Smooth muscle cell of the brain vasculature (primary cell): ENCODE measurements at places on chromosomes 6 and 20.

DNA sequence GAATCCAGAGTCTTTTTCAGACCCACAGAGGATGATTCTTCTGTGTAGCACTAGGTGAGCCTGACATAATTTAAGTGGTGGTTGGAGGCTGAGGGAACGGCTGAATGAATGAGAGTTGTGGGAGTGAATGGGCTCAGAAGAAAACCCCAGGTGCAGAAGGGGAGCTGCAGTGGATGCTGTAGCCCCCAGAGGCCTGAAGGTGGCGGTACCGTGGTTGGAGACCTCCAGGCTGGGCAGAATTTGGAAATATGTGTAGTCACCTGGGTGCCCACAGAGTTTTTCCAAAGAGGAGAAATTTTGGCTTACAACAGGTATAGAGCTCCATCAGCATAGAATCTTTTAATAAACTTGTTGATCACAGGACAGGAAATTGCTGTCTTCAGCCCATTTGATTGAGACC lies 6.5 kb upstream of the RAET1G start:
- DNase-seq = no peak

DNA sequence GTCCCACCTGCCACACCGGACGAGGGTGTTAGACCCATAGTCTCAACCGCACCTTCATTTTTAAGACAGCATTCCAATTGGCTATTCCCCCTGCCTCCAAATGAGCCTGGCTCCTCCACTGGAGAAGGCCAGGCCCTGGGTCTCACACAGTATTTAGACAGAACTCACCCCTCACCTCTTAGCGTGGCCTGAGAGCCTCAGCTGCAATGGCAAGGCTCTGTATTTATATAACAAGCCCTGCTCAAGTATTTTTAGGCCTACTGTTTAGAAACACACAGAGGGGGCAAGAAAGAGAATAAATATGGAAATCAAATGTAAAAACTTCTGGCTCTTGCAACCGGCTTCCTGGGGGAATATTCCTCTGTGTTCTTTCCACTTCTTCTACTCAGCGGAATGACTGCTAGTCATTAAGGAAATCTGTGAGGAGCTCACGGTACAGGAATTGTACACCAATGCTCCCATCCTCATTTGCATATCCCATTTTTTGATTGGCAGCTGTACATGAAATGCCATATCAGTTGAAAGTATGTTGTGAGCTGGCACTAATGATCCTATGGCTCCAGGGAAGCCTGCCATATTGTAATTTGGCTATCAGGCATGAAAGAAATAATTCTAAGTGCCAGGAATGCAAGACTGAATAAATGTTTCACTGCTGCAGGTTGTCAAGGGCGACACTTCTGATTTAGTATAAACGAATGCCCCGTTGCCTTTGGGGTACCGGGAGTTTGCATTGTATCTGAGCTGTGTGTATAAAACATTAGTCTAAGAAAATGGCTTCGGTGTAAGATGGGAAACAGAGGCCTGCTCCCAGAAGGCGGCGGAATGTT lies 207.5 kb downstream of the ZNF217 start:
- no peak for DNase-seq

DNA sequence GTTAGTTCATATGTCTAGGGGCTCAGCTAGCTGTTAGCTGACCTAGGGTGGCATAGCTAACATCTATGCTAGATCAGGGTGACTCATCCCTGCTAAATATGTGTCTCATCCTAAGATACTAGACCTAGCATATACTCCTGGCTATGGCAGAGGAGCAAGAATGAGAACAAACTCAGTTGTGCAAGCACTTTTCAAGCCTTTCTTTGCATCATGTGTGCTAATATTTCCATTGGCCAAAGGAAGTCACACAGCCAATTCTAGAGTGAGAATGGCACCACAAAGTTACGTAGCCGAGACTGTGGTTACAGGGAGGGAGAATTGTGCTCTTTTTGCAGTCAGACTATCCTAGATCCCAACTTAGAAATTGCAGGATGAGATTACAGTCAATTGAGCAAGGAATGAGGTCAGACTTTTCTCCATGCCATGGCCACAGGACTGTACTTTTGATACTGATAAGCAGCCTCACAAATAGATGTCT lies 78.7 kb downstream of the PLCB4 start:
- no peak for DNase-seq

- no peak for DNase-seq
These were observed 48.4 kb upstream of the DSN1 start for GRCh38 chr20:36821964-36822437.

DNA sequence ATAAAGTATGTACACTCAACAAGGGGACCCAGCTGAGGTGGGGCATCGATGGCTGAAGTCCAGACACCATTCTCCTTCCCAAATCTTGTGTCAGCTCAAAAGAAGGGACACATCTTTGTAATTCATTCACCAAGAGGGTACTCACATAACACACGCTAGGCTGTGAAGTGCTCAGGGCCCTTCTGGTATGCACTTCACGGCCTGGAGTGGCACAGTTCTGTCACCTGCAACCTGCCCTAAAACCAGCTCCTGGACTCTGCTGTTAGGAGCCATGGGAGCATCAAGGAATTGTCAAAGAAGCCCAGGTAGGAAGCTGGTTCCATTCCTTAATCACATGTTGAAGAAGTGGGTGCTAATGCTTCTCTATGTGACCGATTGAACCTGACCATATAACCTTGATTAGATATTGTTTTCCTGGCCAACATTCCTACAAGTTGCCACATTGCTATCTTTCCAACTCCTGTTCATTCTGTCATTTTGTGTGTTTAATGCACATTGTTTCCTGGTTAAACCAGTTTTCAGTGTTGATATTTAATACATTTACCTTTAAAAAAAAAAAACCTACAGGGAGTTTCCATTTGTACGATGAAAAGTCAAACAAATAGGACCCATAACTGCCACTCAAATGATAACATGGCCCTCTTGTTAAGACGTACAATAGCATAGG lies 127.3 kb downstream of the TNFRSF21 start:
- no peak for DNase-seq

DNA sequence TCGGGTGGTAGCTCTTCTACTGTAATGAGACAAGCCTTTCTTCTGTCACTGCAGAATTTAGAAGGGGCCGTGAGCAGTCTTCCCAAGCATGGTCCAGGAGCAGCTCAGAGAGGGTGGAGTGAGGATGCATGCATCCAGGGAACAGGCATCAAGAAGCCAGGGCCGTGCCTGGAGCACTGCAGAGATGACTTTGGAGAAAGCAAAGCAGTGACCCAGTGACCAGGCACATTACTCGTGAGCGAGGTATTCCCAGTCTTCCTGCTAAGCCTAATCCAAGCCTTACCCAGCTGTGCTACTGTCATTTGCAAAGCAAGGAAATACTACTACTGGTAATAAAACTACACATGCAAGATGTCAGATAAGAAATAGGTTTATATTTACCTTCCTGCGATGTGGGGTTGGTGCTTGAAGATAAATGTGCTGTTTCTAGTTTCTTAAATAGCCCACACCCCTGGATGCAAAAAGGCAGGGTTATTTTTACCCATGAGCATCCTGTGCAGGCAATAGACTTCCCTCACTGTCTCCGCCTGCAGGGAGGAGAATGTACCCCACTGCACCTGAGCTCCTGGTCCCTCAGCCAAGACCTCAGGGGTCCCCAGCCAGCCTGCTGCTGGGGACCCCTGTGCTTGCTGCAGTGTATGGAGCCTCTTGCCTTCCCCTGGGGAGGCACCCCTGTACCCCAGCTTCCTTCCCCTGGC lies 62.9 kb downstream of the SSR1 start:
- no peak for DNase-seq

DNA sequence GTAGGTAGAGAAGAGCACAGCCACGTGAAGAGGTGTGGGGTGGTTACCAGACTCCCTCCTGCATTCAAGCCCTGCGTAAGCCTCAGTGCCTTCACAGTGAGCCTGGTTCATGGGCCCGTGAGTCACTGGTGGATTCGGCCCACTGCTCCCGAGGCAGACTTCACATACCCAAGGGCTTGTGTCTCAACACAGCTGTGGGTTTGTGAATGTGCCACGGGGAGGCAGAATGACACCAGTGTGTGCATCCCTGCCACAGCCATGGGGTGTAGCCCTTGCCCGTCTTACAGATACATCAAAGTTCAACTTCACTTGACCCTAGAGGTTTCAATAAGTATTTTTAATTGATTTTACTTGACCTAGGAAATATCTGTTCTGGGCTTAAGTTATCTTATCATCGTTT lies 108.5 kb downstream of the MAP3K4 start:
- DNase-seq = no peak

- peak; percentile 66 for DNase-seq
These were observed 313.7 kb upstream of the TBX18 start for GRCh38 chr6:85078058-85078457.

- DNase-seq = no peak
These were observed 43.1 kb downstream of the SLC17A5 start for GRCh38 chr6:73610444-73611275.

- no peak for DNase-seq
These were observed 50.0 kb downstream of the CNKSR3 start for GRCh38 chr6:154460306-154461071.

DNA sequence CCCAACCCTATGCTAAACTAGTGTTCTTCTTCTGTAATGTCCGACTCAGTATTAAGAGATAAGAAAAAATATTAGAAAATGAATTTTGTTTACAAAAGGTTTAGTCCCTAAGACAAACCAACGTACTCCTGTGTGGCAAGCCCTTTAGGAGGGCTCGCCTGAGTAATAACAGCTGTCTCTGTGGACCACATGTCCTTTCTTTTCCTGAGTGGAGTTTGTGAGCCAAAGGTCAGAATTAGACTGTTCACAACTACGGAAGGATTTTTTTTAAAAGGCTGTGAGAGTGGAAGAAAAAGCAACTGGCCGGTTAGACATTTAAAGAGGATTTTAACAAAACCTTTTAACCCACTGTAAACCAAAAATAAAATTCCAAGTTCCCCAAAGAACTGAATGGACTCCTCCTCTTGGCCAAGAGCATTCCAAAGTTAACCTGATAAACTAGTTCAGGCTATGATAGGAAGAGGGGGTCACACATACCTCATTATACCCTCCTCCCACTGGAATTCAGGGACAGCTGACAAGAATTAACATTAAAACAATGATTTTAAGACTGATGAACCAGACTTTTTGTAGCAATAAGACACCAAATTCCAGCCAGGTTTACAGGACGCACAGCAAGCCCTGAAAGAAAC lies 43.5 kb downstream of the FAM184A start:
- no peak for DNase-seq

- DNase-seq = no peak
These were observed 13.8 kb downstream of the SPINT3 start for GRCh38 chr20:45501600-45501999.

GRCh38 chr6:44976677-44977641 lies 351.2 kb upstream of the RUNX2 start:
- no peak for DNase-seq

- DNase-seq = peak; percentile 74
These were observed 59.7 kb downstream of the HIVEP2 start for GRCh38 chr6:142885182-142885867.

DNA sequence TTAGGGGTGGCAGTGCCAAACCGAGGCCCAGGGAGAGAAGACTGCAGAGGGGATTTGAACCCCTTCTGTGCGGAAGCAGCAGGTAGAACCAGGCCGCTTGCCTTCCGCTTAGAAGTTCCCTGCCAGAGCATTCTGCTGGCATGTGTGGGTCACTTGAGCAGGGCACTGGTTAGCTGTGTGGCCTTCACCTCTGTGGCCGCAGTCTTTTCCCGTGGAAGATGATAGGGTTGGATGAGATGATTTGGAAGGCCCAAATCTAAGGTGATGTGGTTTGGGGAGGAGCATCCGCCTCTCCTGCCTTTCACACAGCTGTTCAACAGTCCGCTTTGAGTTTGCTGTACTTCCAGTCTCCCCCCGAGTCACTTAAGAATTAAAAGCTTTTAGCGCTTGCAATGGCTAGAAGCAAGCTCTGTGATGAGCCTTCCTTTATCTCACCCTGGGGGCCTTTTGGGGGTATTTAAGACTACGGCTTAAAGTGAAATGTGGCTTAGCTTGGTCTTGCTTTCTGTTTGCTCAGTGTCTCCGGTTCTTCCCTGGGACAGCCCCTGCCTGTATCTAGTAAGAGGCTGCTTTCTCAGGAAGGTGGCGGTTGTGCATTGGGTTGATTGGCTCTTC lies 743 bp downstream of the CMTR1 start:
- no peak for DNase-seq

GRCh38 chr20:309841-310644 lies 12.7 kb downstream of the ZCCHC3 start:
- peak; percentile 98 for DNase-seq

GRCh38 chr6:39681674-39682121 lies 43.5 kb downstream of the KIF6 start:
- DNase-seq = no peak

DNA sequence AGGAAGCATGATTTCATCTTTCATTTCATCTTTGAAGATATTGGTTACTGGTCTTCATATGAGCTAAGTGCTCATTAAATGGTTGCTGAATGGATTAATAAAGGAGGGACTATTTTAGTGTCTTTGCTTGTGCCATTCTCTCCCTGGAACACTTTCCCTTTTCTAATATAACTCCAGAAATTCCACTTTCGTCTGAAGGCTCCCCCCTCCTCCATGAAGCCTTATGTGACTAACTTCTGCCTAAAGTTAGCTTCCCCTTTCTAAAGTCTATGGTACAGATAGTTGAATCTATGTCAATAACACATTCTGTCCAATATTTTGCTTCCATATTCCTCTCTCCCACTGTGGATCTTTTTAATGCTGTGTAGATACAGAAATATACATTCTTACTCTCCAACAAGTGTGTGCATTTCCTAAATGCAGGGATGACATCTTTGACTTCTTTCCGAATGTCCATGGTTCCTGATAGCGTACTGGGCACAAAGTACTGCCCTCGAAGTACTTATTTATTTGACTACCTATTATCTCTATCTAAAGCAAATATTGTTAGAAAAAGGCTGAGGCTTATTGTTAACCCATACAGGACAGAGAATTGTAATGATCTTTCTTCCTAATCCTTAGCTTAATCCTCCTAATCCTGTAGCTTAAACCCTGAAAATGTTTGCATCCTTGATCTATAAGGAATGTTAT lies 84.7 kb upstream of the ELOVL5 start:
- DNase-seq = no peak

- no peak for DNase-seq
These were observed 334.0 kb upstream of the NT5E start for GRCh38 chr6:85115876-85116275.

- no peak for DNase-seq
These were observed 26.3 kb upstream of the TFB1M start for GRCh38 chr6:155340464-155341129.

DNA sequence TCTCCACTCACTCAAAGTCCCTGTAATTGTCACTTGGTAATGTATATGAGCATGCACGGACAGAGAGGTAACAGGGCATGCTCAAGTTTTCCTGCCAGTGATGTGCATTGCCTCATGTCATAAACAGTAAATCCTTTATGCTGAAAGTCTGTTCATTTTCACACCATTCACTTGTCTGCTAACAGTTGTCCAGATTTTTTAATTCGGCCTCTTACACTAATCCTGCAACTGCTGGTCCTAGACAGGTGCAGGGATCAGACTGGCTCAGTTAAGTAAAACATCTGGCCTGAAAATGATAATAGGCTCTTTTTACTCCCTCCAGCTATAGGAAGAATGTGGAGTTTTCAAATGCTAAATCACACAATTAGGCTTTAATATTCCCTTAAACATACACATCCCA lies 185.4 kb upstream of the VGLL2 start:
- no peak for DNase-seq
